KG1 (cell line): ENCODE measurements at places on chromosomes 7 and 10.

- no peak for DNase-seq
Observed at GRCh38 chr7:142855114-142855743, 353 bp downstream of the EPHB6 start.

GRCh38 chr10:86317949-86318725 lies 48.5 kb downstream of the GRID1 start:
- DNase-seq: no peak

- no peak for DNase-seq
Observed at GRCh38 chr7:148905093-148905666, 21.1 kb upstream of the EZH2 start.

DNA sequence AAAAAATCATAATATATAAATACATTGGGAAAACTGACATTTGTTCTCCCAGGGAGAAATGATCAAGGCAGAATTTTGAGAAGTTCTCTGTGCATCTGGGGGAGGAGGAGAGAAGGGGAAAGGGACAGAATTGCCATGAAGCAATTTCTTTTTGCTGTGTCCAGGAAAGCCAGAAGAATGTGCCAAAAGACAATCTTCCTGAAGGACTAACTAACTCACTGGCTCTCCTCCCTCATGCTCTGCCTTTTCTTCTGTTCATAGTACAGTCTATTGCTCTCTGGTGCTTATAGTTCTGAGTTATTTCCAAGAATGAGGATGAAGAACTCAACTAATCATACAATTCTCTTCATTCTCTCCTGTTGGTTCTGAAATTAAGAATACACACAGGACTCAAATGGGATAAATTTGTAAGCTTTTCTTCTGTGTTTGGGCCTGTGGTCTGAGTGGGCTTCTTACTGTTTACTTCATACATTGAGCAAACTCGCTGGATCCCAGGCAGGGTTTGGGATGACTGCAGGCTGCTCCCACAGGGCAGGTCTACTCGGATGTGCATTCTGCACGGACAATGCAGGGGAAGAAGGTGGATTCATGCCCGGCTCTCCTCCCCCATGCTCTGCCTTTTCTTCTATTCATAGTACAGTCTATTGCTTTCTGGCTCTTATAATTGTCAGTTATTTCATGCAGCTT lies 22.2 kb upstream of the FAM171A1 start:
- DNase-seq: no peak

- DNase-seq: no peak
Observed at GRCh38 chr7:123201901-123202300, 2.1 kb upstream of the SLC13A1 start.

DNA sequence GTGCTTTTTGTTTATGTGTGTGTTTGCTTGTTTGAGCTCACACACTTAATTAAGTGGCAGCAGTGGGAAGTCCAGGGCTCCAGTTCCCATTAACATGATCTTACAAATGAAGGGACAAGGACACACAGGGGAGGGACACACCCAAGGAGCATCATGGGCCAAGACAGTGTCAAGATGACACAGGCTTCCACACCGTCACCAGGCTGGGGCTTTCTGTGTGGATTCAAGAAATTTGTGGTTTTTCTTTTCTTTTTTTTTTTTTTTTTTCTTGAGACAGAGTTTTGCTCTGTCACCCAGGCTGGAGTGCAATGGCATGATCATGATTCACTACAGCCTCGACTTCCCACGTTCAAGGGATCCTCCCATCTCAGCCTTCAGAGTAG lies 173.6 kb downstream of the KIAA1217 start:
- DNase-seq: no peak
